ENCODE measurements at places on chromosomes 12 and 14.

- DNase-seq = no peak
These were observed 142.8 kb downstream of the SCARB1 start for GRCh38 chr12:124720681-124721500.

DNA sequence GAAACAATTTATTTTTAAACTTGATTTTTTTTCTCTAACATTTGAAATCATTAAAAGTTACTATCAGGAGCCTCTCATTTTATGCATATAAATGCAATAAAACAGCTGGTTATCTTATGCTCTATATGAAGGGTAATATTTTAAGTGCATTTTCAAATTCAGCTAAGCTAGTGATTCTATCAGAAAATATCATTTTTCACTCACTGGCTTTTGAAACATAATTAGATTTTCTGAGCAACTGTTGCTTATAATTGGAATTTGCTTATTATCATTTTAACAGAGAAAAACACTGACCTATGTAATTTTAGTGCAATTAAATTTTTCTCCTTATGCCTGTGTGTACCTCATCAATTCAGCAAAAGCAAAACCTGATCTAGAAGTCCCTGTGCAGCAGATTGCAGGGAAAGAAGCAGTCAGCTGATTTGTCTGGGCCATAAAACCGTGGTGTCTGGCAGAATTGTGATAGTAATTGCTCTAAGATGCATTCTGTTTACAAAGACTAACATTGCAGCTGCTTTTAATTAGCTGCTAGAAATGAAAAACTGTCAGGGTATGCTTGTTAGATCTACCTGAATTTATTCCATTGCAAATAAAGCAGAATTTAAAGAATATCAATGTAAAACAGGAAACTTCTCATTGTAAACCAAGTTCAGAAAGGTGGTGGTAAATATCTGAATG lies 75.0 kb downstream of the BICD1 start:
- no peak for DNase-seq

GRCh38 chr14:33964599-33965317 lies 13.9 kb upstream of the EGLN3 start:
- no peak for DNase-seq

DNA sequence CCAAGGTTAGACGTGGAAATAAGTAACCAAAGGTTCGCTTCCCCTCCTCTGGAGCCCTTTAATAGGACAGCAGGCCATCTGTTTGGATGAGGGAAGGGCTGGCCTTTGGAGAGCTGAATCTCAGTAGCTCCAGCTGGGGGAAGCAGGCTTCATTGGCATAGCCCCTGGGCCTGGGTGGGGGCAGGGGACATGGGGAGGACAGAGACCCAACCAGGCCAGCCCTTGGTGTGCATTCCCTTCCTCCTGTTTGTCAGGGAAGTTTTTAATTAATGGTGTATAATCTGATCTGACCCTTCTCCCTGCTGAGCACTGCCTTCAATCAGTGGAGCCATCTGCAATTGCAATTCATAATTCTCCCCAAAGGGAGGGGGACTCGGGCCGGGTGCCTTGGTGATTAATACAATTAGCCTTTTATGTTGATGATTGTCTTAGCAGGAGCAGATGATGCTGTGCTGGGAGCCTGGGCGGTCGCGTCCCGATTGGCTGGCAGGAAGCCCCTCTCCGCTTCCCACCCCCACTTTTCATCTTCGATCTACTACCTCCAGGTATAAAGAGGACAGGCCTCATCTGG lies 6.4 kb downstream of the AQP6 start:
- no peak for DNase-seq

DNA sequence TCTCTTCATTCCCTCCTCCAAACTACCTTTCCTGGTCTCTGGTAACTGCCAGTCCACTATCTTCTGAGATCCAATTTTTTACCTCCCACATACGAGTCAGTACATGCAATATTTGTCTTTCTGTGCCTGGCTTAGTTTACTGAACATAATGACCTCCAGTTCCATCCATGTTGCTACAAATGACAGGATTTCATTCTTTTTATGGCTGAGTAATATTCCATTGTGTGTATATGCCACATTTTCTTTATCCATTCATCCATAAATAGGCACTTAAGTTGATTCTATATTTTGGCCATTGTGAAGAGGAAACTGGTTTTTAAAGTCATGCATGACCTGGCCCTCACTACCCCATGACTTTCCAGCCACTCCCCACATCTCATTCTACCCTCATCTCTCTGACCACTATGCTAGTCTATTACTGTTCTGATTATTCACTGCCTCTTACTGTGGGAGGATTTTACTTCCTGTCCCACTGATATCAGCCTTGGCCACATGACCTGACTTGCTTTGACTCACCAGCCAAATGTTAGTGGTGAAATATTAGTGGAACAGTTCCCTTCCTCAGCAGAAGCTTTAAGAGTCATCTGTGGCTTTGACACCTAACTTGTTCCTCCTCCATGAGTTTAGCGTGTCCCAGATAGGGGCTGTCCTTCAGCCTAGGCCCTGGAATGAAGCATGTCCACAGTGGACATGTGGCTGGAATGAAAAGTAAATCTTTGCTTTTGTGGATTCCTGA lies 52.2 kb downstream of the GOLGA5 start:
- no peak for DNase-seq

- DNase-seq = no peak
These were observed 751.1 kb downstream of the TMEM121 start for GRCh38 chr14:106277503-106277902.

GRCh38 chr14:46230540-46230939 lies 421.0 kb downstream of the RPL10L start:
- DNase-seq = no peak

- DNase-seq = no peak
These were observed 7.3 kb downstream of the STXBP6 start for GRCh38 chr14:25042362-25043299.

DNA sequence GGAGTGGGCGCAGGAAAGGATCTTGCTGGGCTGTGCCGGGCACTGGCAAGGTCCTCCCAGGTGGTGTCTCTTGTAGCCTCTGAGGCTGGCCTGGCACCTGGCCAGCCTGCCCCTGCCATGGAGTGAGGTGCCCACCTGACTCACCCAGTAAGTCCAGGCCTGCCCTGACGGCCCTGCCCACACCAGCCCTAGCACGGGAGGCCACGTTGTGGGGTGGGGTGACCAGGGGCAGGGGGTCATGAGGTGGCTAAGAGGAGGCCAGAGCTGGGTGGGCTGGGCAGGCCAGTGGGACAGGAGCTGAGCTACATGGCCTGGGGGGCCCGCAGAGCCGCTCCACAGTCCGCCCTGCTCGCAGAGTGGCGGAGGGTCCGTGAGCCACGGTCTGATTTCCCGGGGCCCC lies 45.4 kb downstream of the KIF26A start:
- no peak for DNase-seq

- no peak for DNase-seq
These were observed 166.9 kb upstream of the BTG1 start for GRCh38 chr12:92312463-92312964.

DNA sequence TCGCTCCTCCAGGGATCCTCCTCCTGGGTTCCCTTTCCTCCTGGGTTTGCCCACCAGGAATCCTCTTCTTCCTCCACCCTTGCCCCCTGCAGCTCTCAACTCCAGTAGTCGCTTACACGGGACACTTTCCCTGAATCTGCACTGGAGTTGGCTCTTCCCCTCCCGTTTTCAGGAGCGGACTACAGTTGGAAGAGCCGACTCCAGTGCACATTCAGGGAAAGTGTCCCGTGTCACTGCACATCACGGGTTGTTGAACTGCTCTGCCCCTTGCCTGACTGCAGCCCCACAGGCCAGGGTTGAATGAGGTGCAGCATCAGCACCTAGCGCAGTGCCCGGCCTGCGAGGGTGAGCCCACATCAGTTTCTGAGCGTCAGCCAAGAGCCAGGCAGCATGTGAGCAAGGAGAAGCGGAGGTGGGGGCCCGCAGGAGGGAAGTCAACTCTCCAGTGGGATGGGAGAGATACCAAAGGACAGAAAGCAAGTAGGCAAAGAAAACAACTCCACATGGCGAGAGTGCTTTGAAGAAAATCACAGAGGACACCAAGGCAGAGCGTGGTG lies 13.1 kb downstream of the RAPGEF3 start:
- no peak for DNase-seq

GRCh38 chr14:70156592-70156991 lies 32.2 kb downstream of the SLC8A3 start:
- DNase-seq = no peak

- no peak for DNase-seq
These were observed 142.0 kb downstream of the SEC23A start for GRCh38 chr14:38960946-38961531.

DNA sequence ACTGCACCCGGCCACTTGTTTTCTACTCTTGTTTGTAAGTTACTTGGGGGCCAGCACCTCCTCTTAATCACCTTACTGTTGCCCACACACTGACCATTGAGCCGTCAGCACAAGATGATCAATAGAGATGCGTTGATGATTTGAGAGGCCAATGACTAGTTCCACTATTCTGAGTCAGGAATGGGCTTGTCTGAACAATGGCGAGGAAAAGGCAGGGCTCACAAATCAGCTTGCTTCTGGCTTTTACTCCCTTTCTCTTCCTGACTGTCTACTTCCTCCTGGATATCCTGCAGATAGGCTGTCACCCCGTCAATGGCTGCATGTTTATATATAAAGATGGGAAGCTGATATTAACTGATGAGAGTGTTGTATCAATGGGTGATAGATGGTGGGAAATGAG lies 29.1 kb upstream of the HDAC7 start:
- no peak for DNase-seq
